Activated naive CD4-positive, alpha-beta T cell treated with anti-CD3 and anti-CD28 coated beads, Interleukin-2, amount 50 U/mL, for 72 hours (primary cell): ENCODE measurements at places on chromosomes 3 and 15.

DNA sequence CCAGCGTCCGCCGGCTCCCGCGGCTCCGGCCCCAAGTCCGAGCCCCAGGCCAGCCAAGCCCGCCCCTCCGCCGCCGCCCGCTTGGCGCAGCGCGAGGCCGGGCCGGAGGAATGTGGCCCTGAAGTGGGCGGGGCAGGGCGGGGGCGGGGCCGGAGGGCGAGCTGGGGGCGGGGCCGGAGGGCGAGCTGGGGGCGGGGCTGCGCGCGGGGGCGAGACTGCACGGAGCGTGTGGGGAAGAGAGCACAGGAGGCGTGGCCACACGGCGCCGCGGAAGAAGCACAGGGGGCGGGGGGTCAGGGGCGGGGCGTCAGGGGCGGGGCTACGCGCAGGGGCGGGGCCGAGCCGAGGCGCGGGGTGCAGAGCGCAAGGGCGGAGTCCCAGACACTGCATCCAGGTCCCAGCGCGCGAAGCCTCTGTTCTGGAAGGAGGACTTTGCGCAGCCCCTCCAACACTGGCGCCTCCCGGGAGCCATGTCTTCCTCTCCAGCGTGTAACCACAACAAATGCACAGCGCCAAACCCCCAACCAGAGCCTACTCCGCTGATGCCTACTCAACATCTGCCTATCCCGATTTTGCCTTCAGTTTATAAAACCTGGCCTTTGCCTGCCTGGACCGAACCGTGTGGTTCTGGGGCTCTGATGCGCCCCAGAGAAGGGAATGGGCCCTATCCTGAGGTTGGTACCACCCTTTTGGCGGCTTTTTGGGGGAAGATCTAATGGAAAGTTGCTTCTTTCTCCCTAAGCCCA is 105.5 kb downstream of the IQSEC1 start:
- DNase-seq: peak; percentile 86

GRCh38 chr3:15924914-15925313 is 127.1 kb upstream of the ANKRD28 start:
- no peak for DNase-seq

DNA sequence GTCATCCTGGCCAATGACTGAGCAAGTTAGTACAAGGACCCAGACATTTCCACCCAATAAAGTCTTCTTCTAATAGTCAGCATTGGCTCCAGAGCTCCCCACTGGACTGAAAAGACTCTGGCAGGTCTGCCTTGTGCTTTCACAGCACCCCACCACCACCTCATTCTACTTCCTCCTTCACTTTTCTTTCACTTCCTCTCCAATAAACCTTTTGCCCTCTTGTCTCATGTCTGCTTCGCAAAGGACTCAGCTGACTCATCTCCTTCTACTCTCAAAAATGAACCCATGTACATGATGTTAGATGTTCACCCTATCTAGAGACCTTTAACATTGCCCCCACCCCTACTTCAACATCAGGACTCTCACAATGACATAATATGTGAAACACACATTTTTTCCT is 181.0 kb upstream of the PPP2R3A start:
- no peak for DNase-seq

- no peak for DNase-seq
Measured at GRCh38 chr3:150936693-150937092, 31.5 kb upstream of the MINDY4B start.

GRCh38 chr15:50287324-50288116 is 22.0 kb upstream of the HDC start:
- no peak for DNase-seq

DNA sequence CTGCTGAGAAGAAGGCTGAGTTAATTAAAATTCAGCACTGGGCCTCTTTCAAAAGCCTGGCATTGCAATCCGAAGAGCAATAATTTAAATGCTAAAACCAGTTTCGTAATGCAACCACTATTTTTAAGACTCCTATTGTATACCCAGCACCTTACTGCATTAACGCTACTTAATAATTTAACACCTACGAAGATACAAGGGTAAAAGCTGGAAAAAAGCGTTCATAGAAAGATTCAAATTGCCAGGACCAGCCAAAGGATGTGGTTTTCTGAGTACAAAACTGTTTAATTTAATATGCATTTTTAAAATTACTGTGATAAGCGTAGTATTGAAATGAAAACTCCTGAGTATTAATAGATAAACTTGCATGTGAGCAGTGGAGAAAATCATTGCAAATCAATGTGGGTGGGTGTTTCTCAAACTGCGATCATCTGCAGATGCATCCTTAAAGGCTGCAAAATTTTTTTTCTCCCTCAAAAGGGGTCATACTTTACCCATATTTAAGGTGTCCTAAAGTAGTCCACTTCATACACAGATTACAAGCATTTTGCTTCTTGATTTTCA is 12.9 kb upstream of the RASGRP1 start:
- no peak for DNase-seq

DNA sequence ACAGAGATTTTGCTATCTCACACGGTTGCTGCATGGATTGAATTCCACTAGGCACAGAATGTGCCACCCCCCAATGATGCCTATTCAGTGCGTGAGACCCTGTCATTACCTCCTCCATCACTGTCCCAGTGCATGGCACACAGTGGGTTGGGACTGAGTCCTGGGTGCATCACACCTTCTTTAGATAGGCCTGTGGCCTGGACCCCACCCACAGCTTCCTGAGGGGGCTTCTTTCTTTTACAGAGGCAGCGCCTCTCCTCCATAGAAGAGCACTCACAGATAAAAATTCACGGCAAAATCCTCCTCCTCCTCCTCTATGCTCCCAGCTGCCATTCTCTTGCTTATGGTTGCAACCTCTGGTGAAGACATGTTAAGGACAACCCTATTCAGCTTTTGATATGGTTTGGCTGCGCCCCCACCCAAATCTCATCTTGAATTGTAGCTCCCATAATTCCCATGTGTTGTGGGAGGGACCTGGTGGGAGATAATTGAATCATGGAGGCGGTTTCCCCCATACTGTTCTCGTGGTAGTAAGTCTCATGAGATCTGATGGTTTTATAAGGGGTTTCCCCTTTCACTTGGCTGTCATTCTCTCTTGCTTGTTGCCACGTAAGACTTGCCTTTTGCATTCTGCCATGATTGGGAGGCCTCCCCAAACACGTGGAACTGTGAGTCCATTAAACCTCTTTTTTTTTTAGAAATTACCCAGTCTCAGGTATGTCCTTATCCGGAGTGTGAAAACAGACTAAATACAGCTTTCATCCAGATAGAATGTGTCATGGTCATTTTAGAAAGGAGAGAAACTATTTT is 147.6 kb downstream of the KLF13 start:
- DNase-seq: no peak

DNA sequence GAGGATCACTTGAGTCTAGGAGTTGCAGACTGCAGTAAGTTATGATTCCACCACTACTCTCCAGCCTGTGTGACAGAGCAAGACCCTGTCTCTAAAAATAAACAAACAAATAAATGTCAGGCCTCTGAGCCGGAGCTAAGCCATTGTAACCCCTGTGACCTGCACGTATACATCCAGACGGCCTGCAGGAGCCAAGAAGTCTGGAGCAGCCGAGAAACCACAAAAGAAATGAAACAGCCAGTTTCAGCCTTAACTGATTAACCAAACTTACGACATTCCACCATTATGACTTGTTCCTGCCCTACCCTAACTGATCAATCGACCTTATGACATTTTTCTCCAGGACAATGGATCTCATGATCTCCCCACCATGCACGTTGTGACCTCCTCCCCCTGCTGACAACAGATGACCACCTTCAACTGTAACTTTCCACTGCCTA is 32.5 kb upstream of the ZKSCAN7 start:
- DNase-seq: no peak

GRCh38 chr3:104396974-104397669 is 969.6 kb upstream of the ALCAM start:
- no peak for DNase-seq

GRCh38 chr15:77030928-77031375 is 36.0 kb downstream of the PSTPIP1 start:
- DNase-seq: no peak

DNA sequence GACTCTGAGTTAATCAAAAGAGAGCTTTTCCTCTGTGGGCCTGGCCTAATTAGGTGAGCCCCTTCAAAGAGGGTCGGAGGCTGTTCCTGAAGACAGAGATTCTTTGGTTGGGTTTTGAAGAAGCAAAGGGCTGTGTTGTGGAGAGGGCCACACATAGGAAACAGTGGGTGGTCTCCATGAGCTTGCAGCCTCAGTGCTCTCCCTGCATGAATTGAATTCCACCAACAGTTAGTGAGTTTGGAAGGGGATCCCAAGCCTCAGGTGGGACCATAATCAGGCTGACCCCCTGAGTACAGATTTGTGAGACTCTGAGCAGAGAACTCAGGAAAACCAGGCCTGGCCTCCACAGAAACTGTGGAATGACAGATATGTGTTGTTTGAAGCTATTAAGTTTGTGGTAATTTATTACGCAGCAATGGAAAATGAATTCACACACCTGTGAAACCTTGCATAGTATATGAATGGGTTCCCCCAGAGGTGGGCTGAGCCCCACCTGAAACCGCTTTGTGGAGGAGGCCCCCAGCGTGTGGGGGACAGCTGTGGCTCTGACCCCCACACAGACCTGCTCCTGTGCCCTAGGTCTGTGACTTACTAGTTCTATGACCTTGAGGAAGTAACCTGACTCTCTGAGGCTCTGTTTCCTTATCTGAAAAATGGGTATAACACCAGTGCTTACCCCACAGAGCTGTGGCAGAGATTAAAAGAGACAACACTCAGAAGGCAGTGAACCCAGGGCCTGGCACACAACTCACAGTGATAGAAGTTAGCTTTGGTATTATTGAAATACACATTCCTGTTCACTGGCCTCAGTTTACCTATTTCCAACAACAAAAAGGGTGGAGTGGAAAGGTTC is 431.3 kb downstream of the FOXP1 start:
- no peak for DNase-seq

DNA sequence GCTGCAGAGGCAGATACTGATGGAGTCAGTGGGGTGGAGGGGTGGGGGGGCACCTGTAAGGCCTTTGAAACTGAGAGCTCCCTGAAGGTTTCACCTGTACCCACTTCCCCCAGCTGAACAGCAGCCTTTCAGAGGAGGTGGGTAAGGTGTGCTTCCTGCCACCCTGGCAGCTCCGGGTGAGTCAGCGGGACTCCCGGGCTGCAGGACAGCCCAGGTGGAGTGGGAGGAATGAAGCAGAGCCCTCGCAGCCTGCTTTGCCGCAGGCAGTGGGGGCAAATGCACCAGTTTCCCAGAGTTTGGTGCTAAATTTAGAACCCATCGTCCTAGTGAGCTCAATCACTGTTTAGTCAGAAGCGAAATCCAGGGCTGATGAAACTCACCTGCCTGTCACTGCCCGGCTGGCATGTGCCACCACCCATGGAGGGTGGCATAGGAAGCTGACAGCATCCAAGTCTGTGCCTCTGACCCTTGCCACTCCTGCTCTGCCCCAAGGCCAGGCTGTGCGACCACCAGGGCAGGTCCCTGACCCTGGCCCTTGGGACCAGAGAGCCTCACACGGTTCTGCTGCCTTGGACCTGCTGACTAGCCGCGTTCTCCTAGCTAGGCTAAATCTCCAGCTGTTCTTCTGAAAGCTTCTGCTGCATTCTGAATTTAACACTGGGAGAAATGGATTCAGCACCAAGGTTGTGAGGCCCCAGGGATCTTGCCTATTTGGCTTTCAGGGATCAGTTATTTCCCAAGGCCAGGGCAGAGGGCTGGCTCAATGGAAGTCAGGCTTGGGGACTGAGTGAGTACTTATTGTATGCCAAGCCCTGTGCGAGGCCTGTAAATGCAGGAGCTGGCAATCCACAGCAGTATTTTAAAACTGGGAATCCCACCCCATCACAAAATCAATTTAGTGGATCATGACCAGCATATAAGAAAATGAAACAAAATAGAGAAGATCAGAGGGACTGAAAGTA is 67.3 kb upstream of the RASGRF1 start:
- no peak for DNase-seq
